ENCODE measurements at places on chromosomes 4 and X. TPM values are rescaled to one million over a fixed set of nuclear protein-coding genes. Genes with fewer than 3 reads are reported as not detected.

GRCh38 chrX:3549411-3549911 lies 164.0 kb downstream of the PRKX start:
- DNase-seq, result no peak

GRCh38 chr4:182569561-182569960 lies 326.4 kb downstream of the TENM3 start:
- DNase-seq, result no peak

DNA sequence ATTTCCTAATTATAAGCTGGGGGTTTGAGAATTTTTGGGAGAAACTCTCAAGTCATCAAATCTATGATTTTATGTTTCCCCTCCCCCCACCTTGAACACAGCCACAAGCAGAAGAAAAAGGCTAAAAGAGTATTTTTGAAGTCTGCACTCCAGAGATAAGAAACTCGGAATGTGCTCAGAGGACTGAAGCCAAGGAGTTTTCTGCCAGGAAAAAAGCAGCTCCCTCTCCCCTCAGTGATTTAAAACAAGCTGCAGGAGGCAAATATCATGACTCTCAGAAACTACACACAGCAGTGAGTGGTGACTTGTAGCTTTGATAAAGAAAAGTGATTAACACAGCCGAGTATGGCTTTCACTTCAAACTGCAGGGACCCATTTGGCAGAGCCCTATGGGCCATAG lies 800.2 kb upstream of the FTHL17 start:
- DNase-seq, result no peak

DNA sequence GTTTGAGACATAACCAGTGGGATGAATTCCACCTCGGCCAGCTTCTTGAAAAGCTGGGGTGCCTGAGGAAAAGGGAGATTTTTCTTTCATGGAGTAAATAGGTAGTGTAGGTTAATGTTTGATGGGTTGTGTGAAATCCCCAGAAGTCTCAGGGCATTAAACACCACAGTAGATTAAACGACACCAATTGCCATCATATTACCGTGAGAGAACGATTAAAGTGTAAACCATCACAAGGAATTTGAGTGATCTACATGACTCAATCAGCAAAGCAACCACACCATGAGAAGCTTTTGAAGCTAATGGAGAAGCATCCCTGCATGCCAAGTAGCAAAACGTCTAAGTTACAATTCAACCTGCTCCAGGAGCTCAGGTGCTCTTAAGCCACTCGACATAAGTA lies 322.5 kb upstream of the GATB start:
- DNase-seq, result no peak

GRCh38 chr4:185411849-185412248 lies 13.9 kb downstream of the UFSP2 start:
- DNase-seq, result no peak

The GPAT3 gene
- 6.6 TPM for total RNA-seq

The SCRG1 gene
- total RNA-seq, result not detected

DNA sequence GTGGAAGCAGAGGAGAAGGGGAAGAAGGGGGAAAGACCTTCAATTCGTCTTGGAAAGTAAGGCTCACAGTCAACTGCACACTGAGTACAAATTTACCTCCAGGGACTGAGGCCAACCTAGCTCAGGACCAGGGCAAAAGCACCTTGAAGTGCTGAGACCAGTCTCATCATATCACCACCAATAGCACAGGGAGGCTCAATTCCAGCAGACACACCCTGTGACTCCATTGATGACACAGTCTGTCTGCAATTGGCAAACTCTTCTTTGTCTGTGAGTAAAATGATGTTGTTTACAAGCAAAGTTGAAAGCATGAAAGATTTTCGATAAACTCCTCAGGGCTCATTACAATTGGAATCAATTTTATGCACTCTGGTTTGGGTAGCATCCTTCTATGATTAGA lies 32.3 kb downstream of the TRIML1 start:
- DNase-seq, result no peak

- no peak for DNase-seq
These were observed 230.7 kb downstream of the EVC2 start for GRCh38 chr4:5477613-5478012.

The DNAAF6 gene
- total RNA-seq, result not detected

GRCh38 chrX:154439841-154440240 lies 2.9 kb downstream of the GDI1 start:
- DNase-seq, result no peak

The TLL1 gene
- total RNA-seq, result not detected

GRCh38 chrX:15751155-15751819 lies 13.2 kb downstream of the CA5B start:
- no peak for DNase-seq

DNA sequence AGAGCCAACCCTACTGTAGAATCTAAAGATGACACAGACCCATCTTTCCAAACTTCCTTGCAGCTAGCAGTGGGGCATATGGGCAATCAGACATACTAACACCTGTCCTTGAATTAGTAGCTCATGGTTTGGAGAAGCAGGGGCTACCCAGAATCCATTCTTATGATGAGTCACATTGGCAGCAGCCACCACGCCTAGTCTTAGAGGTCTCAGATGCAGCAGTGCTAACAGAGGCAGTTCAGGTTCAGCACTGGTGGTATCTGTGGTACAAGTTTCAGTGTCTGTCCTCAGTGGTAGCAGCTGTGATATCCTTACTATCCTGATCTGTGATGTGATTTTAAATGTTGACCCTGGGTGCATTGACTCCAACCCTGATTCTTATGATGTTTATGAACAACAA lies 68.1 kb downstream of the FRMPD4 start:
- no peak for DNase-seq

DNA sequence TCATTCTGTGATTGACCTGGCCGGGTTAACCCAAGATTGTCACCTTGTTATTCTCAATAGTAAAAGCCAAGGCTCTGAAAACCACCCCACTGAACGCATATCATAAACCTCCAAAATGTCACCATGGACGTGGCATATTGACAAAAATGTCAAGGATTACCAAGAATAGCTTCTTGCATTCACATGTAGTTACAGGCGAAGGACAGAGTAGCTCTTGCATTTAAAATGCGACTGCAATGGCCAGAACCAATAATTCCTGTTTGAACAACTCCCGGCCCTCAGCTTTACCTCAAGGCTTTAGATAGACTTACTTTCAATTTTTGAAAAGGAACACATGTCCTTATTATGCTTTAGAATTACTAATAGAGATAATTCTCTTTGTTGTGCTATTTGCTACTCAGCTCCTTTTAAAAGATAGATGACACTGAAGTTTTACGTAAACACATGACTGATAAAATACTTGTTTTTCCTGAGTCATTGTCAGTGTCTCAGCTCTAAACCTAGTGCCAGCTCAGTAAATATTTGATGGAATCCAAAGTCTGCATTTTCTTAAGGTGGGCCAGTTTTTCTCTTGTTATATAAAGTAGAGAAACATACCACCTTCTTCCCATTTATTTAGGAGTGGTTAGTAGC lies 66.3 kb downstream of the CLDN34 start:
- DNase-seq, result no peak

GRCh38 chrX:129449148-129449547 lies 74.1 kb downstream of the SMARCA1 start:
- DNase-seq, result no peak

DNA sequence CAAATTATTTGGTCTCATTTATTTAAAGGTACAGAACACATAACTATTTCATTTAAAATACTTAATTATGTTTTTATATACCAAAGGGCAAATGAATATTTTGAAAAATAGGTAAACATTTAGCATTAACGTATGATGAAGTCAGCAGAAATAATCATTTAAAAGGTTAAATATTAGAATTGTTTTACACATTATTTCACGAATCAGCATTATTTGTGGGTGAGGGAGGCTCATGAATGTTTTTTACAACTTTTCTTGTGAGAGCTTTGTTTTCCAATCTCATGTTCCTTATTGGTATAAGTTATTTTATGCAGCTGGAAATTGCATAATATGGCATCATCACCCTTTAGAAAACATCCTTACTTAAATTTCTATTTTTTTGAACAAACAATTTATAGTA lies 73.9 kb upstream of the FSTL5 start:
- DNase-seq, result no peak

GRCh38 chrX:10902001-10902400 lies 209.1 kb upstream of the HCCS start:
- no peak for DNase-seq

GRCh38 chr4:141530627-141531026 lies 105.8 kb upstream of the IL15 start:
- no peak for DNase-seq

The TMPRSS11F gene
- not detected for total RNA-seq

GRCh38 chrX:139299309-139299708 lies 231.2 kb upstream of the F9 start:
- DNase-seq, result no peak

- DNase-seq, result no peak
These were observed 655.7 kb upstream of the INTU start for GRCh38 chr4:126976850-126977632.

GRCh38 chr4:24517676-24518075 lies 66.7 kb downstream of the DHX15 start:
- no peak for DNase-seq

The SORCS2 gene
- total RNA-seq, result not detected

The PROM1 gene
- total RNA-seq, result not detected

The ABLIM2 gene
- total RNA-seq, result 0.36 TPM

The DDX53 gene
- total RNA-seq, result not detected

The GAGE1 gene
- not detected for total RNA-seq

DNA sequence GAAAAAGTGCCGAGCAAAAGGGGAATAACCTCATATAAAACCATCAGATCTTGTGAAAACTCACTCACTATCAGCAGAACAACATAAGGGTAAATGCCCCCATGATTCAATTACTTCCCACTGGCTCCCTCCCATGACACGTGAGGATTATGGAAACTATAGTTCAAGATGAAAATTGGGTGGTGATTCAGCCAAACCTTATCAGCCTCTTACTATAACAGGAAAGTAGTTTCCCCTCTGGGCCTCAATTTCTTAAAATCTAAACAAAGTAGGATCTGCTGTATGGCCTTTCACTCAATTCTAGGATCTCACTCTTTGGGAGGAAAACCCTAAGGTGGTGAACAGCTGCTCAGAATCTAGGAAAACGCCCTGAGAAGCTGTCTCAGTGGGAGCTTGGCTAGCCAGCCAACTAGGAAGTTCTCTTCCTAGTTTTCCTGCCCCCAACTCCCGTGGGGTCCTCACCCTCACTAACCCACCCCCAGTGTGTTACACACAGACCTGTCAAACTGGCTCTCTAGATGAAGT lies 1017.1 kb upstream of the HS3ST1 start:
- DNase-seq, result no peak

DNA sequence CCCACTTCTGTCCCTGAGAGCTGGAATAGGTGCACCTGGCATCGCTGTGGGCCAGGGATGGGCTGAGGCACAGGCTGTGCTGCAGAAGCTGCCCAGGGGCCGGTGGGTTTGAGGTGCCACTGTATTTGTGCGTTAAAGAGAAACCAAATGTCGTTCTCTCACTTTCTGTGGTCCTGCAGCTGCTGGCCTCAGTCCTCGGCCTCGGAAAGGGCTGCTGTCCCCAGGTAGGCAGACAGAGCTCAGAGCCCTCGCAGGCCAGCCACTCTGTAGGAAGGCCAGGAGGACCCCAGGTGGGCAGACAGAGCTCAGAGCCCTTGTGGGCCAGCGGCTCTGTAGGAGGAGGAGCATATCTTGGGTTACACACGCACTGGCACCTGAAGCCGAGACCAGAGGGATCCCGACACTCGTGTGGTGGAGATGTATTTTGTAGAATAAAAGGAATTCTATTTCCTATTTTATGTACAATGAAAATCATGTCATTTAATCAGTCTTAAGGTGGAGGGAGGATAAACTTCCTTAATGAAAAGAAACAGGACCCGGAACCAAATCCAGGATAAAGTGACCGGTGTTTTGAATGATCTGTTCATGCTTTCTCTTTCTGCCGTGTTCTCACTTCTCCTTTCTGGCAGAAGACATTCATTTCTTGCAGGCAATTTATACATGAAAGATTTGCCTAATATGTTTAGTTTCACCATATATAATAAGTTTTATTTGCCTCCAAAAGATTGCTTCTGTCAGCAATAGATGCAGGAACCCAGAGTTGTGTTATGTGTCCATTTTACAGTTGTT lies 54.4 kb upstream of the HGFAC start:
- no peak for DNase-seq

DNA sequence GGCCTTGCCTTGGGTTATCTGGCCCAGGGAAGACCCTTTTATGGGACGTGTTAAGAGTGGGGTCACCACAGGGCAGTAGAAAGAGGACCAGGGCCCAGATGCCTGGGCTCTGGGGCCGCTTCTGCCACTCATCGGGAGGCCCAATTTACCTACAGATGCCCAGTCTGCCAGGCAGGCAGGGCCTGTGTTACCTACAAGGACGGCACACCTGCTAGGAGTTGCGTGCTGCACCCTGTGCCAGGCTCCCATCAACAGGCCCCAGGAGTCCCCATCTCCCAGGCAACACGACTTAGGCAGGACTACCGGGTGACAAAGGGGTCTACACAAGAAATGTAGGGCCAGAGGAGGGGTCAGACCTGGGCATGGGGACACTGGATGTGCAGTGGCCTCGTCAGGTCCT lies 34.6 kb downstream of the WDR1 start:
- DNase-seq, result no peak

GRCh38 chrX:80705379-80705778 lies 104.3 kb downstream of the BRWD3 start:
- DNase-seq, result no peak

The DCHS2 gene
- not detected for total RNA-seq

DNA sequence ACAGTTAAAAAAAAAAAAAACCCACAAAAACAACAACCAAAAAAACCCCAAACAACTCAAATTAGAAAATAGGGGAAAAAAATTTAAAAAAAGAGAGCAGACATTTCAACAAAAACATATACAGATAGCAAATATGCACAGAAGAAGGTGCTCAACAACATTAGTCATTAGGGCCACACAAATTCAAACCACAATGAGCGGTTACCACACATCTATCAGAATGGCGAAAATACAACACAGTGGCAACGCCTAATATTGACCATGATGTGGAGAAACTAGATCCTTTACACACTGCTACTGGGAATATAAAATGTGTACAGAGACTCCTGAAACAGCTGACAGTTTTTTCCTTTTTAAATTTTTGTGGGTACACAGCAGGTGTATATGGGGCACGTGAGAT lies 19.4 kb downstream of the LYAR start:
- no peak for DNase-seq

The DIPK2B gene
- total RNA-seq, result not detected

Measured in activated T-helper 1 cell treated with anti-CD3 and anti-CD28 coated beads, Interleukin-12 subunit alpha, Interleukin-12 subunit beta, Interleukin-2, Interleukin-4 antibody, amounts not matched to agents 30 ng/mL and 10 ng/mL and 1 ng/mL, durations not matched to agents 14 hours and 24 hours and 36 hours (primary cell).